Activated CD8-positive, alpha-beta T cell treated with anti-CD3 and anti-CD28 coated beads for 36 hours (primary cell): ENCODE measurements at places on chromosomes 16 and 17. TPM values are rescaled to one million over a fixed set of nuclear protein-coding genes. Genes with fewer than 3 reads are reported as not detected.

Gene CNGB1
- total RNA-seq = not detected

GRCh38 chr16:1221628-1222552 is 3.2 kb downstream of the TPSG1 start:
- no peak for DNase-seq

DNA sequence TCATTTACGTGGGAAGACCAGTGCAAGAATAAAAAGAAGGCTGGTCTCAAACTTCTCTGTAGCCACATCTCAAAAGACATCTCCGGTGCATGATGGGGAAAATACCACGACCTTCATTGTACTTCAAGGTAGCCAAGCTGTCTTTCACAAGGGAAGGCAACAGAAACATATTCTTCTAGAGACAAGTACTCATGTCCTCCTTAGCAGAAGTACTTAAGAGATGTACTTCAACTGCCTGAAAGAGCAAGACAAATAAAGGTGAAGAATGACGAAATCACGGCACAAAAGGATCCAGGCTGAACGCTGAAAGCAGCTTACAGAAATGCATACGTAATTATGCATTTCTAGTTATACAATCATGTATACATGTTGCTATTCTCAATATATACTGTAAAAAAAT is 124.1 kb upstream of the RCVRN start:
- no peak for DNase-seq

DNA sequence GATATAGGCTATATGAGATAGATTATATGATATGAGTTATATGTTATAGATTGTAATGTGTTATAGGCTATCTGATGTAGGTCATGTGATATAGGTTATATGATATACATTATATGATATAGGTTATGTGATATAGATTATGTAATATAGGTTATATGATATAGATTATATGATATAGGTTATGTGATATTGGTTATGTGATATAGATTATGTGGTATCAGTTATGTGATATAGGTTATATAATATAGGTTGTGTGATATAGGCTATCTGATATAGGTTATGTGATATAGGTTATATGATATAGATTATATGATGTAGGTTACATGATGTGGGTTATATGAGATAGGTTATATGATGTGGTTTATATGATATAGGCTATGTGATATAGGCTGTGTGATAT is 68.5 kb downstream of the RGS9 start:
- no peak for DNase-seq

DNA sequence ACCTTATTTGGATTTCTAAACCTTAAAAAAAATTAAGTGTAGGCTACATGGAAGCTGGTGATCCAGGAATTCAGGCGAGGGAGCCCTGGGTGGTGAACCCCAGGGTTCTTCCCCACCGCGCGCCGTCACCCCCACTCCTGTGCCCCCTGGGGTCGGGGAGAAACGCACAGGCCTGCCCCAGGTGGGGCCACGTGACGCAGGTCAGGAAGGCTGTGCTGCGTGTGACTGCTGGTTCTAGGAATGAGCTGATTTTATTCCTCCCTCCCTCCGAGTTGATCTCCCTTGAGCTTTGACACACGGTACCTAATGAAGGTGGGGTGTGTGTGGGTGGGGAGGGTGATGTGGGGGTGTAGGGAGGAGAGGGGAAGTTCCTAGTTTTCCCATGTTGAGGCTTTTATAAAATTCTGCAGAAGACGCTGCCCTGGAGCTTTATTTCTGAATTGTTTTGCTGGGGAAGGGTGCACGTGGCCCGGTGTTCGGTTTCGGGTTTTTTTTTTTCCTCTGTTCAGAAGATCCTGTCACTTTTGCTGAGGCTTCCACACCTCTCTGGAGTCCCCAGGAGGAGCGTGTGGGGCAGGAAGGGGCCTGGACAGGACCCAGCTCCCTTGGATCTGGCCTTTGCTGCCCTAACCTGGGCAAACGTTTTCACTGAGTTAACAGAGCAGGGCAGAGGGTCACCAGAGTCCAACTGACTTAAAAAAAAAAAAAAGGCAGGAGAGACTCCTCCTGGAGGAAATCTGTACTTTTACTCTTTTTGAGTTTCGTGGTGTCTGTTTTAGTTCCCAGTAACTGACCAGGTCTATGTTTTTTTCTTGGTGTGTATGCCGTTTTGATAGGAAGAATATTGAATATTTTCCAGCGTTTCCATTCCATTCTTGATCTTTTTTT is 55.8 kb upstream of the GSE1 start:
- peak; percentile 73 for DNase-seq

- no peak for DNase-seq
Measured at GRCh38 chr16:78768226-78768625, 668.8 kb downstream of the WWOX start.

Gene CDRT4
- total RNA-seq = 3.7 TPM

DNA sequence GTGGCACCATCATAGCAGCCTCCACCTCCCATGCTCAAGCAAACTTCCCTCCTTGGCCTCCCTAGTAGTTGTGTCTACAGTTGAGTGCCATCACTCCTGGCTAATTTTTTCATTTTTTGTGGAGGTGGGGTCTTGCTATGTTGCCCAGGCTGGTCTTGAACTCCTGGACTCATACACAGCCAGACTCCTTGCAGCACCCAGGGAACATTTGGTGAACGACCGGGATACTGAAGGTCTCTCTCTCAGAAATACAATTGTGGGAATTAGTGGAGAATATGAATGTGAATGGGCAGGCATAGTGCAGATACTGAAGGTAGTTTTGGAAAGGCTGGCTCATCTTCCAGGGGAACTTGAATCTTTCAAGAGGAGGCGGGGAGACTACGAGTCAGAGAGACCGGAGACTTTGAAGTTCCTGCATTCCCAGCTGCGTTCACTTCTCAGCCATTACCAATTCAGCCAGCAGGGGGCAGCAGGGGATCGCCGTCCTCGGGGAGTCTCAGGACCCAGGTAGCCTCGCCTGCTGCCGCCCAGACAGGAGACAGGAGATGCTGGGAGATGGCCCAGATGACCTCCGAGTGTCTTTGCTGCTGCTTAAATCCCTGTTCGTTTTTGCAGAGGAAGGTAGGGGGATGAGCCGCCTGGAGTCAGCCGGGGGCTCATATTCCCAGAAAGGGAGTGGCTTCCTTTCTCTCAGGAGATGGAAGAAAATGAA is 68.6 kb downstream of the HAPSTR1 start:
- peak; percentile 64 for DNase-seq

- no peak for DNase-seq
Measured at GRCh38 chr16:53216798-53217197, 162.0 kb downstream of the CHD9 start.

Gene SOX8
- total RNA-seq = 1.6 TPM

DNA sequence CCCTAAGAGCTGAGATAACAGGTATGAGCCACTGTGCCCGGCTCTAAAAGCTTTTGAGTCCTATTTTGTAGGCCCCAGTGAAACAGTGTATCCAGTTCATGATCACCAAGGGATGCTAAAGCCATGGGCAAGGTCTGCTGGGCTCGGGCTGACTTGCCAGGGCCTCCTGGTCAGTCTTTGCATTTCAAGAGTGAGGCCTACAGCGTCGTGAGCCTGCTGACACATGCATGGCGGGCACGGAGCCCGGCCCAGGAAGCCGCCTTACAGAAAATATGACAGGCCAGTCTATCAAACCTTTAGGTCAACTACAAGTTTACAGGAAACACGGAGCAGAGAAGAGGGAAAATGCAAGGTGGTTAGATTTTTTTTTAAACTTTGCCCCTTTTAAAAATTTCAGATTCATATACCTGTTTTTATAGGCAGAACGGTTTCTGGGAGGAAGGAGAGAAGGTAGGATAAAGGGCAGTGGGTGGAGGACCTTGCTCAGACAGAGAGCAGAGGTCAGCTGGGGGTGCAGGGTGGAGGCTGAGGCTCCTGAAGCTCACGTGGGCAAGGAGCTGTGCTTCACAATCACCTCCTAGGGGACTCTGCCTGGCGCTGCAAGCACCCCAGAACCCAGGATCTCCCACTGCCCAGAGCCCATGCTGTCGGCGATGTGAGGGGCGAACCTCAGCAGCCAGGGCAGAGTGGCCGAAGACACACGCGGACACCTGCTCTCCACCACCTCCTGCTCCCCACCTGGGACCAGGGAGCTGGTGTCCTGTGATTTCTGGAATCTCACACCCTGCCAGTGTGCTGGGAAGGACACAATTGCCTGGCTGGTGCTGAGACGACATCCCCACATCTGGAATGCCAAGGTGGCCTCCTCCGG is 21.3 kb downstream of the C16orf95 start:
- no peak for DNase-seq

DNA sequence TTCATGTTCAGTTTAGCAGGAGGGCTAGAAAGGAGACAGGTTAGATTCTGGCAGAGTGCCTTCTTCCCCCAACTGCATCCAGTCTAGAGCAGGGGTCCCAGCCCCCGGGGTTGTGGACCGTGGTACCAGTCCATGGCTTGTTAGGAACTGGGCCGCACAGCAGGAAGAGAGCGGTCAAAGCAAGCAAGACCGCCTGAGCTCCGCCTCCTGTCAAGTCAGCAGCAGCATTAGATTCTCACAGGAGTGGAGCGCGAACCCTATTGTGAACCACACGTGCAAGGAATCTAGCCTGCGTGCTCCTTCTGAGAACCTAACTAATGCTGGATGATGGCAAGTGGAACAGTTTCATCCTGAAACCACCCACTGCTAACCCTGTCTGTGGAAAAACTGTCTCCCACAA is 95.0 kb downstream of the HIC1 start:
- DNase-seq = no peak

- peak; percentile 58 for DNase-seq
Measured at GRCh38 chr17:76872221-76872873, 4.1 kb downstream of the MGAT5B start.

- DNase-seq = no peak
Measured at GRCh38 chr17:7147772-7148171, 31.4 kb downstream of the ASGR1 start.

GRCh38 chr17:37519251-37519985 is 29.7 kb downstream of the DUSP14 start:
- no peak for DNase-seq

DNA sequence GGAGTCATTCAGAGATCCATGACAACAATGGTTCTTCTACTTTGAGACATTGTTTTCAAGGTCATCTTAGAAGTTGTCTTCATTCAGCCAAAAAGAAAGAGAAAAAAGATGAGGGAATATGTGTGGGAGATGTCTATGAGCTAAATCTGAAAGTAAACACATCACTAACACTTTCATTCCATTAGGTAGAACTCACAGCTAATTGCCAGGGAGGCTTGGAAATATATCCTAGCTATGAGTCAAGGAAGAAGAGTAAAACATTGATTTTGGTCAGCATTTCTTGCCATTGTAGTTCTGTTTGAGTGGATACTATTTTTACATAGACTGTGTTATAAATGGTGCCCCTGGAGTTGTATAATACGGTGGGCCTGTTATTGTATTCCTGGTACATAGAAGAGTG is 316.4 kb upstream of the MYOCD start:
- no peak for DNase-seq

GRCh38 chr16:53892155-53892554 is 188.2 kb downstream of the FTO start:
- peak; percentile 72 for DNase-seq

- no peak for DNase-seq
Measured at GRCh38 chr17:5263441-5263840, 18.6 kb upstream of the RABEP1 start.

Gene ATP2C2
- total RNA-seq = not detected

Gene MLKL
- 18.5 TPM for total RNA-seq

GRCh38 chr17:55513885-55514590 is 2.8 kb upstream of the SMIM36 start:
- DNase-seq = peak; percentile 88

Gene CCR7
- total RNA-seq = 302 TPM
